Naive thymus-derived CD4-positive, alpha-beta T cell (primary cell): ENCODE measurements at places on chromosomes 16 and 17. TPM values are rescaled to one million over a fixed set of nuclear protein-coding genes. Genes with fewer than 3 reads are reported as not detected.

GRCh38 chr17:50848711-50849110, 13.3 kb downstream of the WFIKKN2 start:
- no peak overlapping the region for H3K27ac ChIP-seq
- H3K4me3 ChIP-seq = no peak overlapping the region
- no peaks in the 10 kb centered on the region for H3K36me3 ChIP-seq
- no peak for DNase-seq
- no peaks in the 10 kb centered on the region for H3K27me3 ChIP-seq

DNA sequence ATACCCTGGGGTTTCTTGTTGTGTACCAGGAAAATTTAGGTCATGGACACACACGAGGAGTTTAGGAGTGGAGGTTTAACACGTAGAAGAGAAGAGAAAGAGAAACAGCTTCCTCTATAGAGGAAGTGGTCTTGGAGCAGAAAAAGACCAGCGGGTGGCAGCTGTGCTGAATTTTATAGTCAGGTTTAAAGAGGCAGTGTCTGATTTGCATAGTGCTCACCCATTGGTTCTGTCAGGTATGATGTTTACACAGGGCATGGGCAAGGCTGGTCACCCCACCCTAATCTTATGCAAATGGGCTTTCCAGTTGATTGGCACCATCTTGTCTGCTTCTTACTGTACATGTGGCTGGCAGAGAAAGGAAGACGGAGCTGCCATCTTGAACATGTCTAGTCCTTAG, 309.0 kb downstream of the CDH13 start:
- H3K4me1 ChIP-seq = no peaks in the 10 kb centered on the region
- no peak for DNase-seq
- no peak overlapping the region for H3K4me3 ChIP-seq
- no peaks in the 10 kb centered on the region for H3K27me3 ChIP-seq
- H3K27ac ChIP-seq = no peak overlapping the region

DNA sequence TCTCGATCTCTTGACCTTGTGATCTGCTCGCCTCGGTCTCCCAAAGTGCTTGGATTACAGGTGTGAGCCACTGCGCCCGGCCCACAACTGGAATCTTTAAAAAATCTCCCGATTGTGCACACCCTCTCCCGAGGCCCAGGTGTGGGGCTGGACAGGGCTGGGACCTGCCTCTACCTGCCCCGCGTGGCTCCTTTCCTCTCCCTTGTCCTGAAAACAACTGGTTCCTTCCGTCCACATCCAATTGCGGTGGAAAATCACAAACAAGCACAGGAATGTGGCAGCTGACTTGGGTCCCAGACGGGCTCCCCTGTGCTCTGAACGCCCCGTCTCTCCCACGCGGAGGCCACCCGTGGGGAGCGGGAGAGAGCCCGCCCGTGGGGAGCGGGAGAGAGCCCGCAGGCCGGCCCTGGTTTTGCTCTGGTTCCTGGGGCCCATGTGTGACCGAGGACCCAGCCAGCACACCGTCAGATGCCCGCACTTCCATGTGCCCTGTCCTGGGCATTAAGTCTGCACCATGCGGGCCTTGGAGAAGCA, 3.0 kb upstream of the TMEM204 start:
- H3K36me3 ChIP-seq = no peaks in the 10 kb centered on the region
- H3K27ac ChIP-seq = no peak overlapping the region
- H3K4me1 ChIP-seq = peaks cover 17% of the 10 kb centered on the region
- no peak overlapping the region for H3K4me3 ChIP-seq

DNA sequence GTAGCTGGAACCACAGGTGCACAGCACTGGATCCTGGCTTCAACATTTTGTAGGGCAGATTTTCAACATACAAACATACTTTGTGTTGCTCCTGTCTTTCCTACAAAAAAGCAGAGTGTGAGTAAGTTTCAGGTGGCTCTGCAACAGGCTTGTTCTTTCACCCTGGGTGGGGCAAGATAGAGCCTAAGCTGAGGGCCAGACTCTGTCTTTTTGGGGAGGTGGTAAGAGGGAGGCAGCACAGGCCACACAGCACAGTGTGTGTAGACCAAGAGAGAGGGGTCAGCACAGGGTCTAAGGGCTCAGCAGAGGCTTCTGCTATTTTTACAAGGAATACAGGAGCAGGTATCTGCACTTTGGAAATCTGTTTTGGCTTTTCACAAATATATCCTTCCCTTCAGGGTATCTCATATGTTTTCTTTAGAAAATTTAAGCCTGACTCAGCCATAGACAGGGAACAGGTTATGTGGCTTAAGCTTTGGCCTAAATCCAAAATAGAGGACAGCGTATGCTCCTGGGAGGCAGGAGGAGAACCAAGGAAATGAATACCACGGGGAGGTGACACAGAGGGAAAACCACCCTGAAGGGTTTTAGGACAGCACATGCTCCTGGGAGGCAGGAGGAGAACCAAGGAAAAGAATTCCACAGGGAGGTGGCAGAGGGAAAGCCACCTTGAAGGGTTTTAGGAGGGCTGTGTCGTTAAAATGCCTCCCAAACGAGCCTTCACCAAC, 21.6 kb downstream of the EMC8 start:
- no peaks in the 10 kb centered on the region for H3K27me3 ChIP-seq
- no peaks in the 10 kb centered on the region for H3K4me1 ChIP-seq
- H3K4me3 ChIP-seq = no peak overlapping the region

GRCh38 chr16:19874851-19875546, 9.6 kb downstream of the GPRC5B start:
- no peak overlapping the region for H3K4me3 ChIP-seq
- no peak for DNase-seq
- H3K27me3 ChIP-seq = no peaks in the 10 kb centered on the region
- no peak overlapping the region for H3K27ac ChIP-seq
- no peaks in the 10 kb centered on the region for H3K4me1 ChIP-seq

DNA sequence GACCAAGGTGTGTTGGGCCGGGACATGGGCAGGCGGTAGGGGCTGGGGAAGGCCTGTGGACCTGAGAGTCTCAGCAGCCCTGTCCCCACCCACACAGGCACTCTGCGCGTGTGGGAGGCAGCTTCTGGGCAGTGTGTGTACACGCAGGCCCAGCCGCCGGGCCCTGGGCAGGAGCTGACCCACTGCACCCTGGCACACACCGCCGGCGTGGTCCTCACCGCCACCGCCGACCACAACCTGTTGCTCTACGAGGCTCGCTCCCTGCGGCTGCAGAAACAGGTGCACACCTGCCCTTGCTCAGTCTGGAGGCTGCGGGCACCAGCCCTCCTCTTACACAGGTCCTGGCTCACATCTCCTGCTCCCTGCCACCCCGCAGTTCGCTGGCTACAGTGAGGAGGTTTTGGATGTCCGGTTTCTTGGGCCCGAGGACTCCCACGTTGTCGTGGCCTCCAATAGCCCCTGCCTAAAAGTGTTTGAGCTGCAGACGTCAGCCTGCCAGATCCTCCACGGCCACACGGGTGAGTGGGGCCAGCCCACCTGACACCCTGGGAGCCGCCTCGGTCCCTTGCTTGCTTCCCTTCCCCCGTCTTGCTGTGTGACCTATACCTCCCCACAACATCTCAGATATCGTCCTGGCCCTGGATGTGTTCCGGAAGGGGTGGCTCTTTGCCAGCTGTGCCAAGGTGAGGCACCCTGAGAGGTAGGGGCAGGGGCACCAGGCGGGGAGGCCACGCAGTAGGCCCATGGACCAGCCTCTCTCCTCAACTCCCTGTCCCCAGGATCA, 3.8 kb downstream of the TBL3 start:
- DNase-seq = no peak
- no peak overlapping the region for H3K27ac ChIP-seq
- H3K27me3 ChIP-seq = no peaks in the 10 kb centered on the region
- no peaks in the 10 kb centered on the region for H3K36me3 ChIP-seq
- H3K4me1 ChIP-seq = peaks cover 18% of the 10 kb centered on the region

GRCh38 chr17:30296499-30297080, 4.8 kb upstream of the BLMH start:
- H3K36me3 ChIP-seq = no peaks in the 10 kb centered on the region
- no peak overlapping the region for H3K27ac ChIP-seq
- H3K4me3 ChIP-seq = no peak overlapping the region
- no peaks in the 10 kb centered on the region for H3K4me1 ChIP-seq

DNA sequence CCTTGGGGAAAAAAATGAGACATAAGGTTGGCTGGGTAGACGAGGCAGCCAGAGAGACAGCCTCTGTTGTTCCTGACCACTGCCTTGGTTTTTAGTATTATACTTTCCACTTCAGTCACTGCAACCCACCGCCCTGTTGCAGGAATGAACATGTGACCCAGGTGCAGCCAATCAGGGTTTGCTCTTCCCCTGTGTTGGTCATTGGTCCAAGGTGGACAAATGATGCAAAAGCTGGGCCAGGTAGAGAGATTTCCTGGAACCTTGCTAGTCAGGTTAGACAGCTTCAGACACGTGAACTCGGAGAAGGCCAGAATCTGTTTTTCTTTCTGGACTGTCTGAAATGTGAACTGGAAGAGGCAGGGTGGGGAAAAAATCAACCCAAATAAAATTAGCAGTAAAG, 452.4 kb upstream of the RBFOX1 start:
- H3K36me3 ChIP-seq = no peaks in the 10 kb centered on the region
- no peak overlapping the region for H3K27ac ChIP-seq
- no peaks in the 10 kb centered on the region for H3K4me1 ChIP-seq
- H3K4me3 ChIP-seq = no peak overlapping the region
- no peak for DNase-seq

GRCh38 chr16:12529582-12529981, 274.1 kb downstream of the CPPED1 start:
- no peaks in the 10 kb centered on the region for H3K36me3 ChIP-seq
- H3K4me3 ChIP-seq = no peak overlapping the region
- no peak for DNase-seq
- H3K27ac ChIP-seq = no peak overlapping the region
- peaks cover 11% of the 10 kb centered on the region for H3K4me1 ChIP-seq

GRCh38 chr17:54191261-54191660, 368.5 kb downstream of the KIF2B start:
- no peak for DNase-seq
- no peaks in the 10 kb centered on the region for H3K4me1 ChIP-seq
- H3K27ac ChIP-seq = no peak overlapping the region
- no peaks in the 10 kb centered on the region for H3K27me3 ChIP-seq
- H3K36me3 ChIP-seq = no peaks in the 10 kb centered on the region
- no peak overlapping the region for H3K4me3 ChIP-seq

DNA sequence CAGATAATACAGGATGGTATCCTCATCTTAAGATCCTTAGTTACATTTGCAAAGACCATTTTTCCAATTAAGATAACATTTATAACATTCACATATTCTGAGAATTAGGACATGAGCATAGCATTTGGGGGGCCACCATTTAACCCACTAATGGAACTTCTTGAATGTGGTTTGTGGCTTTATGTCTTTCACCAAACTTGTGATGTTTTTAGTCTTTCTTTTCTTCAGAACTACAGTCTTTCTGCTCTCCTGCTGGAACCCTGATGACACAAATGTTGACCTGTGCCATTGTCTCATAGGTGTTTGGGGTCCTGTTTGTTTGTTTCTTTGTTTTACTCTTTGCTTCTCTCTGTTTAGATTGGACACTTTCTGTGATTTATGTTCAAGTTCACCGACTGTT, 23.2 kb downstream of the COX11 start:
- no peaks in the 10 kb centered on the region for H3K36me3 ChIP-seq
- H3K4me1 ChIP-seq = no peaks in the 10 kb centered on the region
- no peak overlapping the region for H3K4me3 ChIP-seq
- no peaks in the 10 kb centered on the region for H3K27me3 ChIP-seq
- DNase-seq = no peak
- H3K27ac ChIP-seq = no peak overlapping the region

GRCh38 chr17:63881935-63882601, at the start of gene GH2:
Gene GH2 (minus strand): TSS chr17:63881944. CDS start chr17:63881801, 143 bp downstream.
- H3K4me1 ChIP-seq = no peaks in the 10 kb centered on the region
- DNase-seq = peak; percentile 52
- no peak within 1 kb of the TSS for H3K4me3 ChIP-seq
- no peaks in the 10 kb centered on the region for H3K36me3 ChIP-seq
- no peaks in the 10 kb centered on the region for H3K27me3 ChIP-seq

GRCh38 chr16:23826528-23827045, 9.2 kb upstream of the PRKCB start:
- no peaks in the 10 kb centered on the region for H3K27me3 ChIP-seq
- peak overlapping the region; percentile 31 for H3K27ac ChIP-seq
- peak; percentile 48 for DNase-seq
- peak overlapping the region; percentile 8 for H3K4me3 ChIP-seq
- H3K36me3 ChIP-seq = no peaks in the 10 kb centered on the region

GRCh38 chr16:9154567-9155410, 63.3 kb downstream of the HAPSTR1 start:
- H3K4me1 ChIP-seq = no peaks in the 10 kb centered on the region
- no peaks in the 10 kb centered on the region for H3K36me3 ChIP-seq
- no peak overlapping the region for H3K4me3 ChIP-seq
- H3K27ac ChIP-seq = no peak overlapping the region
- no peak for DNase-seq

GRCh38 chr16:76441391-76441790, 164.2 kb downstream of the CNTNAP4 start:
- no peaks in the 10 kb centered on the region for H3K4me1 ChIP-seq
- H3K4me3 ChIP-seq = no peak overlapping the region
- DNase-seq = no peak
- H3K36me3 ChIP-seq = no peaks in the 10 kb centered on the region
- no peaks in the 10 kb centered on the region for H3K27me3 ChIP-seq

- H3K36me3 ChIP-seq = no peaks in the 10 kb centered on the region
- H3K4me1 ChIP-seq = peaks cover 4% of the 10 kb centered on the region
- no peaks in the 10 kb centered on the region for H3K27me3 ChIP-seq
- no peak for DNase-seq
- no peak overlapping the region for H3K4me3 ChIP-seq
- no peak overlapping the region for H3K27ac ChIP-seq
Observed at GRCh38 chr17:42394838-42395237, 6.6 kb upstream of the STAT3 start.

Gene TUBG2
- 9.1 and 10.4 TPM in 2 replicates for total RNA-seq

Gene TMEM114
- total RNA-seq = not detected

Gene TAT
- total RNA-seq = not detected in 2 replicates

Gene CCDC102A
- total RNA-seq = 7.1 TPM

Gene CDH3
- total RNA-seq = 0.78 TPM

Gene EVPLL
- not detected for total RNA-seq

Gene ABCC11
- 0.81 TPM for total RNA-seq
